ENCODE measurements at places on chromosomes 5 and 9.
A peak's percentile ranks its signal among the peaks of the same experiment; 100 is the strongest.

DNA sequence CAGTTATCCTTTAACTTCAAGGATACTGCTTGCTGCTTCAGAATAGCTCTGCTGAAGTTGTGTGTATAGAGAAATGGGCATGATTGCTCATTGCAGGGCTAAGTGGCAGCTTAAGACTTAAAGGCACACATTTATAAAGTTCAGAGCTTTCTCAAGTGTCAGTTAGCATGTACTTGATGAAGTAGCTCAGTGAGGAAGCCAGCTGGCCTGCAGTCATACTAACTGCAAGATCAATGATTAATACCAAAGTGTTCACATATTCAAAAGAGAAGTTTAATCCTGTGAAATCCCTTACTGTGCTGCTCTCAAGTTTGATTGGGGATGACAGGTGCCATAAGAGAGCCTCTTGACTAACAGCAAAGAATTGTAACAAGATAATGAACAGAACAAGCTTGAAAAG, 483.4 kb upstream of the NUDT12 start:
- no peak for ATAC-seq

DNA sequence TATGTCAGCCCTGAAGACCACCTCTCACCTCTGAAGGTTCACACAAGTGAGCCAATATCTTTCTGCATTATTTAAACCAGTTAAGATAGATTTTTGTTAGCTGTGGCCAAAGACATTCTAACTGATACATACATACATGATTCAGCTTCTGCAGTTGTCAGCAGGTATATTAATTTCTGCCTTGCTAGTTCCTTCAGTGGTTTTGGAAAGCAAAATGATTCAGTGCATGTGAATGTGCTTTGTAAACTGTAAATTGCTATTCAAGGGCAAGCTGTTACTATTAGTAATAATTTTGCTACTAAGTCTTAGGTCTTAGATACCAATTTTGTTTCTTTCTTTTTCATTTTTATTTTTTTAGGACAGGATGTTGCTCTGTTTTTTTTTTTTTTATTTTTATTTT, 89.2 kb upstream of the ERBIN start:
- peak; percentile 81 for ATAC-seq

DNA sequence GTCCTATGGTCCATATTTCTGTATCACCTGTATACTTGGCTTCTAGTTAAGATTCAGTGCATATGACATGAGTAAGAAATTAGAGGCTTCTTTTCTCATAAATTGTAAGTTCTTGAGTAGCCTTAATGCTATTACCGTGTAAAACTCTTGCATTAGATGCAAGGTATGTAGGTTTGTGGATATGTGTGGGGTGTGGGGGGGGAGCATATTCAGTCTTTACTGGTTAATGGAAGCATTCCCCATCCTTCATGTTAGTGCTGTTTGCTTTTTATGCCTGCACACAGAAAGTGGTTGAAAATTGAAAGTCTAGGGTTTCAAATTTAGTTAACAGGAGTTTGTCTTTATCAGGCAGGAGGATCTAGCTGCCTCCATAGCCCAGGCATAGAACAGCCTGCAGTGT, 16.1 kb downstream of the RAI14 start:
- peak; percentile 14 for ATAC-seq

DNA sequence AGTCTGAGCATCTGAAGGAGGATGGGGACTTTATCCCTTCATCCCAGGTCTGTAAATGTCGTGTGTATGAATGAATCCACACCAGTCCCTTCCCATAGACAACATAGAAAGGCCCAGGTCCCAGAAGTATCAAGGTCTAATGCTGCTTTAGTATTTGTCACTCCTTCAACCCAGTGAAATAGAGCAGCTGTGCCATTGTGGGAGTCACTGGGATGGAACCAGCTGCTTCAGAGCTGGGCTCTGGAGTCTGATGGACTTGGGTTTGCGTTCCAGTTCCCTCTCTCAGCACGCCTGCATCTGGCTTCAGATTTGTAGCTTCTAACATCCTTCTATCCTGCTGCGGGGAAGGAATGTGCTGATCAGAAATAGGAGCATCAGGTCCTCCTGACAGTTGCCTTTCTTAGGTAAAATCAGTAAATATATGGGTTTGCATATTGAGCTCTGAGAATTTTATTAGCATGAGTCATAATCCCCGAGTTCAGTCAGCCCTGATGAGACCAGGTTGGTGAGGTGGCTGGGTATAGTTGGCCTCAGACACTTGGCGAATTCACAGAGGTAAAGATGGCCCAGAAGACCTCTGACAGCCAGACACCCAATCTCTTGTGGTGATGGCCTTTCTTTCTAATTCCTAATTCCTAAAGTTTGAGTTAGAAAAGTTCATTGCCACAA, 10.1 kb downstream of the ACO1 start:
- ATAC-seq = peak; percentile 39

- no peak for ATAC-seq
Observed at GRCh38 chr5:54093861-54094260, 216.5 kb downstream of the ARL15 start.

- ATAC-seq = no peak
Observed at GRCh38 chr5:166365164-166365563, 1926.3 kb upstream of the WWC1 start.

- ATAC-seq = no peak
Observed at GRCh38 chr5:172194985-172195774, 1.2 kb downstream of the EFCAB9 start.

DNA sequence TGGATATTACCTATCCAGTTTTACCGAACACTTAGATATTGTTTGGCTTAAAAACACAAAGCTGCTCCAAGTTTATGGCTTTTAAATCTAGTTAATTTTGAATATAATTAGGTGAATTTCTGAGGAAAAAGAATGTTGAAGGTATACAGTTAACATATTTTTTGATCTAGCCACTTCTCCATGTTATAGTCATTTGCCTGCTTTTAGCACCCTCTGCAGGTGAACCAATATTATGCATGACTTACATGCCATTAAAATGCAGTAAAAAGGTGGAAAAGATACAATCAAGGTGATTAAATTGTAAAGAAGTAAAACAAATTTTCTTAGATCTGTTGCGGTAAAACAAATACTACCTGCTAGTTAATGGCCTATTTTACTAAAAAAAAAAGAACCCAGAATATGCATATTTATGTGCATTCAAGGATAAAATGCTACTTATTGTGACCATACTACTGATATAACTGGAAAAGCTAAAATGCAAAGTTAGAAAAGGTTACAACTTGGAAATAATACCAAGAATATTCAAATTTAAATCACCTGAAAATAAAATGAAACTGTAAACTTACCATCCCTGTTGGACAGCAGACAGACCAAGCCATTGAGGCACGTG, 132.1 kb downstream of the AP3B1 start:
- peak; percentile 56 for ATAC-seq

- ATAC-seq = no peak
Observed at GRCh38 chr5:38883842-38884241, 38.0 kb downstream of the OSMR start.

- ATAC-seq = no peak
Observed at GRCh38 chr9:15386465-15386864, 36.2 kb upstream of the SNAPC3 start.

DNA sequence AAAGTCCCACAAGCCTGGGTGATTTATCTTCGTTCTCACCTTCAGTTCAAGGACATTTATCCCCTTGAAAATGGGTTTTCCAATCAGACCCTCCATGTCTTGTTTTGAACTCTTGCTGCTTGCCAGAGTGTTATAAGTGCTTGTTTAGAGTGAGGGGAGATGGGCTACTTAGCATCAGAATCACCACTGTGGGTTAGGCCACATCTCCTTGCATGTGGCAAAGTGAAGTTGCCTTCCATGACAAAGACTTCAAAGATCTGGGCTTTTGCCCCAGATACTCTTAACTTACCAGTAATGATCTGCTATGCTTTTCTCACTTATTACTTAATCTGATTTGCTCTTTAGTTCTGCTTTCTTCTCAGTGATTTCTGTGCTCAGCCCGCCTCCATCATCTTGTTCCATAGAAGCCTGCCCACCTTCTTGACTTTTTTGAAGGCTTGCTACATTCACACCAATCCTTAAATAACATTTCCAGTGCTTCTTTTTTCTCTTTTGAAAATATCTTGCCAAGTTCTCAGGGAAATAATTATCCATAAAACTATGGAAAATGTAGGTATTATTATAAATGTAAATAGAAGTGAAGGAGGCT, 39.0 kb downstream of the GPR21 start:
- no peak for ATAC-seq

GRCh38 chr5:83767409-83767992, 46.8 kb upstream of the HAPLN1 start:
- no peak for ATAC-seq

GRCh38 chr5:123094919-123095797, 6.1 kb downstream of the PRDM6 start:
- ATAC-seq = no peak

DNA sequence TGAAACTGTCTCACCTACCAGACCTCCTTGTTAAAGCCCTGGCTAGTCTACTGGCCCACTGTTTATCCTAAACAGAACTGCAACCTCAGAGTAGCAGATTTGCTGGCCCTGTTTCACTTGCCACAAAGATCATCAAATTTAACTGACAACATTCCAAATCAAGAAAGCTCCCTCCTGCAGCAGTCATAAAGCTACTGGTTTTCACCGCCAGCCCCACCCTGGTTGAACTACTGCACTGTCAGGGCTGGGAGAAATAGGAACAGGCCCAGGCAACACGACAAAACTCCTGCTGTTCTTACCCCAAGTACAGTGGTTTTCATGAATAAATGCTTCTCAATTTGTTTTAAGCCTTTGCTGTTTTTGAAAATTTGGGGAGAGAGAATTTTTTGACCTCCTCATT, 63.0 kb downstream of the NR6A1 start:
- ATAC-seq = no peak

DNA sequence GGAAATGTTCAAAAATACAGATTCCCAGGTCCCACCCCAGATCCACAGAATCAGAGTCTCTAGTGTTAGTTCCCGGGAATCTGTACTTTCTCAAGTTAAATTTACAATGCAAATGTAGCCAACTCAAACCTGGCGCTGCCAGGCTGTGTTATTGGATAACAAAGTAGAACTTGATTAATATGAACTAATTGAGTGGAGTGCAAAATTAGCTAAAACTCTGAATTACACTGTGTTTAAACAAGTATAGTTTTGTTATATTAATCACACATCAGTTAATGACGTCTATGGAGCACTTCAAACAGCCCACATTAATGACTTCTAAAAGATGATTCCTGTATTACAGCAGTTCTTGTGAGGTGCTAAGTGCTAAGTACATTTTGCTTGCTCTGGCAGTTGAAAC, 32.4 kb upstream of the CYFIP2 start:
- no peak for ATAC-seq

GRCh38 chr9:35014517-35014916, 25.0 kb downstream of the DNAJB5 start:
- ATAC-seq = no peak

DNA sequence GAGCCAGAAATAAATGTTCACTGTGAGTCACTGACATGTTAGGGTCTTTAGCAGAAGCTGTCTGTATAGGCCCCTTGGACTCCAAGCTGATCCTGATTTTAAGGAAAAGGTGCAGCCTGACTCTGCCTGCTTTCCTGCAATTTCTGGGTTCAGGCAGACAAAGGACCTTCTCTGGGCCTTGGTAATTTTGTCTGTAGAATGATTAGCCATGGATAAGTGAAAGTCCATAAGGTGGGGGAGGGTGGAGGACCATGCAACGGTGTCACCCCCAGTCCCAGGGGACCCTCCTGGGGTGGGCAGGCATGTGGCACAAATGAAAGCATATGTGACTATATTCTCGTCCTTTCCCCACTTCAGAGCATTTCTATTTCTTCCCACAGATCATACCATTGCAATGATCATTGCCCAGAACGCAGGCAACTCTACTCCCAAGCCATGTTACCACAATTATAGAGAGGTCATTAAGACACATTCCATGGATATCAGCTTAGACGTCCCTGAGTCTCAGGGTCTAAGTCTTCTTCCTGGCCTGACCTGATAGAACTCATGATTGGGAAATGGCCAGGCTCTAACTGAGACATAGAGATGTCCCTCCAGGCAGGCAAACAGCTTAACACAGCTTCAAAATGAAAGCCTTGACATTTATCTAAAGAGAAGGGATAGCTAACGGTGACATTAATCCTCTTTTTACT, 157.9 kb upstream of the ALDH1B1 start:
- no peak for ATAC-seq

GRCh38 chr5:95043648-95044047, 241.2 kb downstream of the MCTP1 start:
- ATAC-seq = 0 out of 3 replicates have a peak, but pooled peaks have one; percentile 35

- no peak for ATAC-seq
Observed at GRCh38 chr9:92654481-92655301, 15.2 kb downstream of the IPPK start.

DNA sequence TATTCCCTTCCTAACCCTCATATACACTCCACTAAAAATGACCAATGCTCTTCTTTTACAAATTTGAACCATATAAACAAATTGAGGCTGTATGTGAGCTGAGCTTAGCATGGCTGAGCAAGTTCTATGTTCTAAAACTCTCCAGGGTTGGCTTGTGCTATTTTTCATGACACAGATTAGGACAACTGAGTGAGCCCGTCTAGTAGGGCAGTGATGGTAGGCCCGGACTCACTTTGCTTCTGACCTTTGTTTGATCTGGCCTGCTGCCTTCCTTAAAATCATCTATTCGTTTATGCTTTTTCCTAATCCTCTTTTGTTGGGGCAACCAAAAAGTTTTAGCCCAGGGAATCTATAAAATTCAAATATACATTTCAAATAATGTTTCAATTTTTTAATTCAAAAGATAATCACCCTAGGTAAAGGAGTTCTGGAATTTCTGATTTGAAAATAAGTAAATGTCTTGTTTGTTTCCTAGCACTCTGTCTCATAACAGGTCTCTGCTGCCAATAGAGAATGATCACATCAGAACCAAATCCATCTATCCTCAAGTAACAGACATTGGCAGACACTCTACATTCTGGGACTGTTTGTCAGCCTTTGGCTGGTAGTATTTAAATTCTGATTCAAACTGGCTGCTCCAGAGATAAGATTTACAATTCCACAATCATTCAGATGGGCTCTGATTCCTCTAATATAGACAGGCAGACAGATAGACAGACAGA, 217.0 kb upstream of the TARS1 start:
- ATAC-seq = peak; percentile 58

GRCh38 chr5:166865206-166865605, 1426.2 kb upstream of the WWC1 start:
- ATAC-seq = no peak

- peak; percentile 89 for ATAC-seq
Observed at GRCh38 chr5:56211298-56211865, 21.7 kb downstream of the ANKRD55 start.

DNA sequence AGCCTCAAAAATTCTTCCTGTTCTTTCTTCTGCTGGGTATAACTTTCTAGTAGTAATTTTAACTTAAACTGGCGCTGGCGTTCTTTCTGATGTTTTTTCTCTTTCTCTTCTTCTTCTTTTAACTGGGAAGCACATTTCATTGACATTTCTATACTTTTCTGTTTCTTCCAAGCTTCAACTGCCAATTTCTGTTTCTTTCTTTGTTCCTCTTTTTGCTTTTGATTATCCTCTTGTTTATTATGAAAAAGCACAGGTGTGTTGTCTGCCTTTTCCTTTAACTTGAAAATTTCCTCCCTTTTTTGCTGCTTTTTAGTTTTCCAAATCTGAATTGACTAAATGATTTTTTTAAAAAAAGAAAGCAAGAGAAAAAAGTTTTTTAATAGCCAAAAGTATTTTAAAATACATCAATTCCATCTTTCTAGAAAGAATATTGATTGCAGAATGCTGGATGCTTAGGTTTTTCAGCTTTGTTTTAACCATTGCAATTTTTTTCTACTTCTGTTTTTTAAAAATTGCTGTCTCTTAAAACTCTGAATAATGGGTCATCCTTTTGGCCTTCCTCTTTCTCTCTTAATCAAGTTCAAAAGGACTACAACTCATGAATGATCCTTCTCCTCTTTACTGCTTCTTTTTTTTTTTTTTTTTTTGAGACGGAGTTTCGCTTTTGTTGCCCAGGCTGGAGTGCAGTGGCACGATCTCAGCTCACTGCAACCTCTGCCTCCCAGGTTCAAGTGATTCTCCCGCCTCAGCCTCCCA, 8.8 kb upstream of the PGGT1B start:
- ATAC-seq = no peak

Data from SK-N-SH treated with all-trans-retinoic acid at 6 μM for 48 hours (cell line).